ENCODE measurements at places on chromosomes 6 and 20.

DNA sequence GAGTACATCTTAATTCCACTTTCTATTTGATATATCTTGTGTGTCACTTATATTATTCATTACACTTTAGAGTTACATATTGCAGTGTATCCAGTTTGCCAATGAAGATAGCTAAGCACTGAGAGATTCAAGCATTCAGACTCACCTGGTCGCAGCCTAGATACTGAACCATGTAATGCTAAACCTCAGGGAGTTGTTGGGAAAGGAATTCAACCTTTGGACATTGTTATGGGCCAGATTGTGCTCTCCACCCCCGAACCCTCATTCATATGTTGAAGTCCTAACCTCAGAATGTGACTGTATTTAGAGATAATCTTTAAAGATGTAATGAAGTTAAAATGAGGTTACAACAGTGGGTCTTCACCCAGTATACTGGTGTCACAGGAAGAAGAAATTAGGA is 13.8 kb upstream of the KIF16B start:
- H3K4me3 ChIP-seq, result no peak overlapping the region
- H3K27me3 ChIP-seq, result no peaks in the 10 kb centered on the region
- H3K4me1 ChIP-seq, result no peaks in the 10 kb centered on the region
- no peaks in the 10 kb centered on the region for H3K36me3 ChIP-seq
- no peak for DNase-seq

- peaks cover 4% of the 10 kb centered on the region for H3K4me1 ChIP-seq
- H3K4me3 ChIP-seq, result no peak overlapping the region
- no peak for DNase-seq
- H3K27me3 ChIP-seq, result no peaks in the 10 kb centered on the region
- no peaks in the 10 kb centered on the region for H3K36me3 ChIP-seq
Observed at GRCh38 chr20:5928836-5929715, 21.3 kb downstream of the TRMT6 start.

- no peak overlapping the region for H3K27ac ChIP-seq
- no peaks in the 10 kb centered on the region for H3K27me3 ChIP-seq
- H3K4me3 ChIP-seq, result no peak overlapping the region
- no peaks in the 10 kb centered on the region for H3K36me3 ChIP-seq
Observed at GRCh38 chr20:44092551-44093248, 94.3 kb downstream of the JPH2 start.

DNA sequence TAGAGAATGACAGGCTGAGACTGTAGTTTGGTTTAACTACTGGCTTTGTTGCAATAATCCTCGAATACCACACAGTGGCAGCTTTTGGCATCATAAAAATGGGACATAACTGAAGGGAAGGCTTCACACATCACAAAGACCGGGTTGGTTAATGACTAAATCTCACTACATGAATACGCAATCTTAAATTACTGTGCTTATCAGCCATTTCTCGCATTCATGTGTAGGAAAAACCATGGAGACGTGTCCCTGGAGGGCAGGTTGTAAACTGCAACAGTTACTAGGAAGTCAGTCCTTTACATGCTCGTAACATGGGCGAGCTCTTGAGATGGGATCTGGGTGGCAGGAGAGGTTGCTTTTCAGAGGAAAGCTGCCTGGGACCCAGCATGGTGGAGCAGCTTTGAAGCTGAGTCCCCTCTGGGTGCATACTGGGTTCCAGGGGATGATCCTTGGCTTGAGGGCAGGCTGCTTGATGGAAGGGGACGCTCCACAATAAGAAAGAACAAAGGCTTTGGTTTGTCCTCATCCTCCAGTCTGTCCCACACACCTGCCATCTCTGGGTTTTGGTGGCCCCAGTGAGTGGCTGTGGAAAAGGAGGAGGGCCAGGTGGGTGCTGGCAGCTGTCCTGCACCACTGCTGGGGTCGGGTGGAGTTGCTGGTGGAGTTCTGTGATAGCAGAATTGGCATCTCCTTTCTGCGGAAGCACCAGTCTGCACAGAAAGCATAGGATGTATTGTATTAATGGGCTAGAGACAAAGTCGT is 2.1 kb downstream of the RPS21 start:
- no peak overlapping the region for H3K27ac ChIP-seq
- no peaks in the 10 kb centered on the region for H3K27me3 ChIP-seq
- H3K4me3 ChIP-seq, result no peak overlapping the region
- H3K4me1 ChIP-seq, result peaks cover 29% of the 10 kb centered on the region
- H3K36me3 ChIP-seq, result peaks cover 72% of the 10 kb centered on the region
- DNase-seq, result no peak

GRCh38 chr20:60669211-60669610 is 582.9 kb upstream of the CDH4 start:
- no peaks in the 10 kb centered on the region for H3K27me3 ChIP-seq
- no peak overlapping the region for H3K4me3 ChIP-seq
- H3K36me3 ChIP-seq, result no peaks in the 10 kb centered on the region

DNA sequence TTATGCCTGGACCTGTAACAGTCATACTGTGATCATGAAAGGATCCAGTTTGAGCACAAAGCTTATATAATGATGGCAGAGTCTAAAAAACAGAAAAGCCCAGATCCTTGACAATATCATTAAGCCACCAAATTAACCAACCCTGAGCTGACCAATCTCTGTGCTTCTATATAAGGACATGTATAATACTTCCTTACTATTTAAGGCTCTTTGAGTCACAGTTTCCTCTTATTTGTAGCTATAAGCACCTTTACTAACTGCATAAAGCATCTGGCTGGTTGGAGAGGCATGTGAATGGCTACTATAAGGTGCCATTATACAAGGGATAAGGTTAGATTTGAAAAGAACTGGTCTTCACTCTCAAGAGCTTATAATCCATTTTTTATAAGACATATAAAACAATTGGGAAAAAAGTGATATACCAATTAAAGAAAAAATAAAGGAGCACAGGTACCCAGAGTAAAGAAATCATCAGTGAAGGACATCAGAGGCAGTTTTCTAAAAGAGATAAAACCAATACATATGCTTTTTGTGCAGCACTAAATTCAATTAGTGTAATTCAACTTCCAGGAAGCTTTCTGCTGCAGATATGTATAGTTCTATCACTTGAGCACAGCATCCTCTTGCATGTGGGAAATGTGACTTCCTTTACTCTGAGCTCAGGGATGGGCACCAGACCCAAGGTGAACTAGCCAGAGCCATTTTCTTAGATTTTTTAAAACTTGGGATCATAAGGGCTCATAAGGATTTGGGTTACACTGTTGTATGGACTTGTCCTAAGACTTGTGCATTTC is 121.0 kb downstream of the BTBD9 start:
- H3K36me3 ChIP-seq, result no peaks in the 10 kb centered on the region
- H3K4me1 ChIP-seq, result no peaks in the 10 kb centered on the region
- no peaks in the 10 kb centered on the region for H3K27me3 ChIP-seq
- H3K4me3 ChIP-seq, result no peak overlapping the region

DNA sequence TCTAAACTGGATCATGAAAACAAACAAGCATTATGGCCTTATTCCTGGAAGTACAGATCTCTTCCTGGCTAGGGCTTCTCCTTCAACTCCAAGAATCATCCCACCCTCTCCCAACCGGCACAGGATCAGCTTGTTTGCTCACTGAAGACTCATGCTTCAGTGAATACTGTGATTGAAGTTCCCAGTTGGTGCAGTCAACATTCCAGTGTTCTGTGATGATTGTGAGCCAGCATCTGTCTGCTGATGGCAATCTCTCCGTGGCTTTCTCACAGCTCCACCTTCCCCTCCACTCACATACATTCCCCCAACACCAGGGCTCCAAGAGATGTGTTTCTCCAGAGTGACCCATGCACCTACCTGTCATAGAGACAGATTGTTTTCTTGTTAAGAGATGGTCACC is 421.3 kb upstream of the BTBD3 start:
- no peaks in the 10 kb centered on the region for H3K4me1 ChIP-seq
- H3K4me3 ChIP-seq, result no peak overlapping the region
- no peaks in the 10 kb centered on the region for H3K36me3 ChIP-seq
- H3K27me3 ChIP-seq, result no peaks in the 10 kb centered on the region

DNA sequence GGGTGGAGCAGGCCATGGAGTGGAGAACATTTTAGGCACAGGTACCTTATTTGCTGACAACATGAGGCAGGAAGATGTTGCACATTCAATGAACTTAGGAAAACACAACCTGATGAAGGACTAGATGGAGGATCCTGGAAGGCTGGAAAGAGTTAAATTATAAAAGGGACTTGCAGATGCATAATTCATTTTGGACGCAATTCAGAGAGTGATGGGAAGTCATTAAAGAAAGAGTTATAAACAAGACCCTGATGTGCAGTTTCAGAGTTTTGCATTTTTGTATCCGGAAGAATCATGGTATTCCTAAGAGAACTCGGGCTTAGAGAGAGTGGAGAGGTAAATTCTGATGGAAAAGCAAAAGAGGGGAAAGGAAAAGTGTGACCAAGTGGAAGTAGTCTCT is 104.5 kb downstream of the TSHZ2 start:
- peaks cover 3% of the 10 kb centered on the region for H3K4me1 ChIP-seq
- no peak overlapping the region for H3K27ac ChIP-seq
- DNase-seq, result peak; percentile 43
- no peaks in the 10 kb centered on the region for H3K27me3 ChIP-seq

DNA sequence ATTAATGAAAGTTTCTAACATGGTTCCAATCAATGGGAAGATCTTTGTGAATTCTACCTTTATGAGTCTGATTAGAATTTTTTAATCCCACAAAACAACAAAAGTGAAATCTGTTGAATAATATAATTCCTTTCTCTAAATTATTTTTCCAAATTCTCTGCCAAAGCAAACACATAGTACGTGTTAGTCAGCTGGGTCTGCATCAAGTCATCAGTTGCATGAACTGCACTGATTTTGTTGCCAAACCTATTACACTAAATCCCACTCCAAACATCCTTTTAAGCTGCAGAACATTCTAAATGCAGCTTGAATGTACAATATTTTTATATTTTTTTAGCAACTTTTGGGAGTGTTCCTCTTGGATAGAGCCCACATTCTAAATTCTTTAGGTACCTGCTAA is 199.0 kb upstream of the HSF2 start:
- no peaks in the 10 kb centered on the region for H3K27me3 ChIP-seq
- H3K27ac ChIP-seq, result no peak overlapping the region
- H3K4me1 ChIP-seq, result no peaks in the 10 kb centered on the region
- H3K4me3 ChIP-seq, result no peak overlapping the region
- no peak for DNase-seq
- no peaks in the 10 kb centered on the region for H3K36me3 ChIP-seq

GRCh38 chr6:160424256-160424655 is 76.1 kb downstream of the SLC22A3 start:
- H3K27me3 ChIP-seq, result no peaks in the 10 kb centered on the region
- no peak for DNase-seq
- H3K4me3 ChIP-seq, result no peak overlapping the region
- no peaks in the 10 kb centered on the region for H3K36me3 ChIP-seq
- H3K4me1 ChIP-seq, result peaks cover 11% of the 10 kb centered on the region

GRCh38 chr20:36214684-36215256 is 21.5 kb upstream of the AAR2 start:
- no peak overlapping the region for H3K4me3 ChIP-seq
- no peak for DNase-seq
- no peaks in the 10 kb centered on the region for H3K4me1 ChIP-seq

- H3K4me3 ChIP-seq, result no peak overlapping the region
- H3K36me3 ChIP-seq, result no peaks in the 10 kb centered on the region
- no peaks in the 10 kb centered on the region for H3K27me3 ChIP-seq
- no peak for DNase-seq
Observed at GRCh38 chr6:151379933-151380847, 11.2 kb downstream of the ZBTB2 start.

DNA sequence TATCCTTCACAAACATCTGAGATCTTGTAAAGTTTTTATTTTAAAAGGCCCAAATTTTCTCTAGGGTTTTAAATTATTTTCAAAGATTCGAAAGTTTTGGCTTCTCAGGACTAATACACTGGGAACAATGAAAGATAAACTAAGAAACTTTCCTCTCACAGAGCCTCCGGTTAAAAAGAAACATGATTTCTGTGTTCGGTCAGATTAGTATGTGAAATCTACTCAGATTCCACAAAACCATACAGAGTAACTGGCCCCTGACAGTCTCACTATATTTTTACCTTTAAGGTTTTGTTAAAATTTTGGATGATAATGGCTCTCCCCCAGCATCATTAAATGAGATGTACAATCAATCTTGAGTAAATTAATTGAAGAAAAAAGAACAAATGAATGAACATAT is 471.0 kb downstream of the COL12A1 start:
- H3K4me1 ChIP-seq, result no peaks in the 10 kb centered on the region
- H3K27me3 ChIP-seq, result no peaks in the 10 kb centered on the region
- H3K4me3 ChIP-seq, result no peak overlapping the region
- DNase-seq, result no peak
- no peak overlapping the region for H3K27ac ChIP-seq

- no peak overlapping the region for H3K27ac ChIP-seq
- DNase-seq, result no peak
Observed at GRCh38 chr6:162385980-162386379, 341.6 kb downstream of the PRKN start.

GRCh38 chr6:118680452-118681095 is 29.2 kb upstream of the CEP85L start:
- no peaks in the 10 kb centered on the region for H3K36me3 ChIP-seq
- no peak overlapping the region for H3K4me3 ChIP-seq
- H3K27ac ChIP-seq, result peak overlapping the region; percentile 86
- H3K4me1 ChIP-seq, result peaks cover 5% of the 10 kb centered on the region
- H3K27me3 ChIP-seq, result no peaks in the 10 kb centered on the region

DNA sequence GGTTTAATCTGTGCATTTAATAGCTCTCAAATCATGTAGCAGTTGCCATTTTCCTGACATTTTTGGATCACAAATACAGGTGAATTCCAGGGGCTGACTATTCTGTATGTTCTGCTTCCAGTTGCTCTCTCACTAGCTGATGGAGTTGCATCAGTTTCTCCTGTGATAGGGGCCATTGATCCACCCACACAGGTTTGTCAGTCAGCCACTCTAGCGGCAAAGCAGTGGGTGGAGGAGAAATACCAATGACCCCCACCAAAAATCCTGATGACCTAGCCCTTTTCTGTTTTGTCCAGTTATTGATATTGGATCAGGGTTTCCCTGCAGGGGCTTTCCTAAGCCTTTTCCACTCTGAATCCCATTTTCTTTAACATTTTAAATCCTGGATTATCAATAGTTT is 72.3 kb upstream of the BTN3A2 start:
- H3K4me1 ChIP-seq, result no peaks in the 10 kb centered on the region
- H3K27me3 ChIP-seq, result no peaks in the 10 kb centered on the region
- no peaks in the 10 kb centered on the region for H3K36me3 ChIP-seq
- no peak for DNase-seq
